ENCODE measurements at places on chromosomes 5 and 9.

GRCh38 chr5:90408571-90409317, 812 bp downstream of the CETN3 start:
- DNase-seq = peak; percentile 2

GRCh38 chr9:123345567-123345955, 10.4 kb upstream of the CRB2 start:
- no peak for DNase-seq

DNA sequence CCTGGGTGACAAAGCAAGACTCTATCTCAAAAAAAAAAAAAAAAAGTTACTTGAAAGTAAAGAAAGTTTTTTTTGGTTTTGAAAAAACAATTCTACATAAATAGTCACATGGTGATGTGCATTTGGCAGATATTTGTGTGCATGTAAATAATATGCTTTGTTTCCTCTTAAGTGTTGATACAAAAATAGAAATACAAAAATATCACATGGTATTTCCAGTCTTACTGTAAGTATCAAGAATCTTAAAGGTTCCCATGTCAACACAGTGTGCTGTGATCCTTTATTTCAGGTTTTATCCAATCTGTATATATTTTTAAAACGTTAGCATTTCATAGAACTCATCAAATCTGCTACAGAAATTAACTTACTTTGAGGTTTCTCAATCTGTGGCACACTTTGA, 521.9 kb downstream of the TLE4 start:
- no peak for DNase-seq

GRCh38 chr9:37284636-37285035, 137.9 kb upstream of the GRHPR start:
- peak; percentile 68 for DNase-seq

GRCh38 chr9:25648116-25648515, 30.1 kb downstream of the TUSC1 start:
- no peak for DNase-seq

- DNase-seq = no peak
These were observed 143.2 kb upstream of the PCA3 start for GRCh38 chr9:76620996-76621395.

GRCh38 chr5:74469234-74469994, 171.1 kb downstream of the ENC1 start:
- DNase-seq = no peak

- no peak for DNase-seq
These were observed 193.6 kb downstream of the SREK1 start for GRCh38 chr5:66337626-66338226.

GRCh38 chr5:127564002-127564769, 46.7 kb downstream of the PRRC1 start:
- peak; percentile 65 for DNase-seq

DNA sequence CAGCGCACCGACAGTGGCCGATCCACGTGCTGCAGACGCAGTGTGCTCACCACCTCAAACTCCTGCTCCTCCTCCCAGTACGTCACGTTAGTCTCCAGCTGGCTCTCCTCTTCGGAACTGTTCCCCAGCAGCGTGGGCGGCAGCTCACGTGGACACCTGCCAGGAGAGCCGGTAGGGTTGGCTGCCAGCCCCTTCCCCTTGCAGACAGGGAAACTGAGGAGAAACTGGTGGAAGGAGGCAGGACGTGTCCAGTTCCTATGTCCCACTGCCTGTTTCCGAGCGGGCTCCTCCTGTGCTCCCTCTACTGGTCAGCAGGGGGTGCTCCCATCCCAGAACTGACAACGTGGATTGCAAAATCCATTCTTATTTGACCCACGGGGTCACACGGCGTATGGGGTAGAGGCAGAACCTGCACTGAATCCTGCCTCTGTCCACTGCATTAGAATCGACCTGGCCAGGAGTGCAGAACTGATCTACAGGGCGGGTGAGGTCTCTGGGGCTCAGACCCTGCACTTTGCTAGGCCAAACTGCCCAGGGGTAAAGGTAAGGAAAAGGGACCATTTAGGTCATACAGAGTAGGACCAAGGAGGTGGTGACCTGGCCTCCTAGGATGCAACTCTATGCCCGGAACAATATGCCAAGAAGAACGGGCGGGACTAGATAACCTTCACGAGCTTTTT, 25.7 kb downstream of the PDGFRB start:
- peak; percentile 53 for DNase-seq

- DNase-seq = peak; percentile 82
These were observed 721 bp upstream of the MAML1 start for GRCh38 chr5:179731791-179732411.

DNA sequence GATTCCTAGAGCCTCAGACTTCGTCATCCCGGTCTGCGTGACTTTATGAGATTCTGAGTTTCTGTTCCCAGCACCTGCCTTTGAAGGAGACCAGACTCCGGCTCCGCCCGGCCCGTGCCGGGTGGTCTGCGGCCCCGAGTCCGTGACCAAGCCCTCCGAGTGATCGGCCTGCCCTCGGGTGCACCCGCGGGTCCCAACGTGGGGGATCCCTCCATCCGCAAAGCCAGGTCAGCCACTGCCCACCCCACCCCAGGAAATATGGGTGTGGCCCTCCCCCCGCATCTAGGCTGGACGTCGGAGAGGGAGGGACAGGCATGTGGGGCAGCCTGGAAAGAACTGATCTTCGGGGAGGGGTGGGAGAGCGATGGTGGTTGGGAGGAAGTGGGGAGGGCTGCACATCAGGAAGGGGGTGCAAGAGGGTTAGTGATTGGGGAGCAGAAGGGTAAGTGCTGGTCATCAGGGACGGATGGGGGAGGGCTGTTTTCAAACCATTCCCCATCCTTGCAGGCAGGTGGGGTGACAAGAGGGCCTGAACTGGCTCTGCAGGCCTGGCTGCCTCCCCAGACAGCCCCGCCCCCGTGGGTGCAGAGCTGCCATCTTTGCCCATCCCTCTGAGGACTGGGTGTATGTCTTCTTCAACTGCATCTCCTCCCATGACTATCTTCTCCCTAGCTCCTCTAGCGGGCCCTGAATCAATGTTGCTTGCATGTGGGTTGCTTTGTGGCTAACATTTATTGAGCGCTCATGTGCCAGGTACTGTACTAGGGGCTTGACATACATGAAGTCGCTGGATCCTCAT, 747 bp downstream of the LRSAM1 start:
- peak; percentile 31 for DNase-seq

- no peak for DNase-seq
These were observed 386.6 kb upstream of the RPS23 start for GRCh38 chr5:82664732-82665131.

DNA sequence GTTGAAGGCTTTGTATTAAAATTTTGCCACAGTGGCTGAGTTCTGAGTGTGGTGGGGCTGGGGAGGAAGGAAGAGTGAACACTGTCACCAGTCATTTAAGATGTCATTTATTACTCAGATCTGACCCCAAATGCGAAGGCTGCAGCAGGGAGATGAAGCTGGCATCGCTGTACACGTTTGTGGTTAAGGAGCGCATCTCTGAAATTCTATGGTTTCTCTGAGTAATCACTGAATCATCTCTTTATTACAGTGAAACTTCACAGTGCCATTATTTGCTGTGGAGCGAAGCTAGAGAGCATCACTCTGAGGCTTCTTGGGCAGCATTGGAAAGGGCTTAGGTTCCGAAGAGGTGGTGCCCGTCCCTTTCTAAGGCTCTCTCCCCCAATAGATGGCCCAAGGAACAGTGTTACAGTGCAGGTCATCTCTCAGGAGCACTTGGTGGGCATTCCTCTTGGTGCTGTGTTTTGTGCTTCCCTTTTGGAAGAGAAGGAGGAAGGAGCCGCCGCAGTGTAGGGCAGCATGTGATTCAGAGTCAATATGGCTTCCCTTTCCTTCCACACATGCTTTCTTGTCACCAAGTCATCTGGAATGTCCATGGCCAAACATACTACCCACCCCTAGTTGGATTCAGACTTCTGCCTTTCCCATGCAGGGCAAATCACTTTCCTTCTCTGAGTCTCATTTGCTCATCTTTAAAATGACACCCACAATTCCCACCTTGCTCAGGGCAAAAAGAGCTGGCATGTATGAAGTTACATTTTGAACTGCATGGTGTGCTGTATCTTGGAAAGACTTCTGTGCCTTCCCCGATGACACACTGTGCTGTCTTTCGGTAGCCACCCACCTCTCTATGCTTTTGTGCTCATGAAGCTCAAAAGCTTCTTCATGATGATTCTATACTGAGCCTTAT, 9.3 kb upstream of the TEX48 start:
- DNase-seq = peak; percentile 97

DNA sequence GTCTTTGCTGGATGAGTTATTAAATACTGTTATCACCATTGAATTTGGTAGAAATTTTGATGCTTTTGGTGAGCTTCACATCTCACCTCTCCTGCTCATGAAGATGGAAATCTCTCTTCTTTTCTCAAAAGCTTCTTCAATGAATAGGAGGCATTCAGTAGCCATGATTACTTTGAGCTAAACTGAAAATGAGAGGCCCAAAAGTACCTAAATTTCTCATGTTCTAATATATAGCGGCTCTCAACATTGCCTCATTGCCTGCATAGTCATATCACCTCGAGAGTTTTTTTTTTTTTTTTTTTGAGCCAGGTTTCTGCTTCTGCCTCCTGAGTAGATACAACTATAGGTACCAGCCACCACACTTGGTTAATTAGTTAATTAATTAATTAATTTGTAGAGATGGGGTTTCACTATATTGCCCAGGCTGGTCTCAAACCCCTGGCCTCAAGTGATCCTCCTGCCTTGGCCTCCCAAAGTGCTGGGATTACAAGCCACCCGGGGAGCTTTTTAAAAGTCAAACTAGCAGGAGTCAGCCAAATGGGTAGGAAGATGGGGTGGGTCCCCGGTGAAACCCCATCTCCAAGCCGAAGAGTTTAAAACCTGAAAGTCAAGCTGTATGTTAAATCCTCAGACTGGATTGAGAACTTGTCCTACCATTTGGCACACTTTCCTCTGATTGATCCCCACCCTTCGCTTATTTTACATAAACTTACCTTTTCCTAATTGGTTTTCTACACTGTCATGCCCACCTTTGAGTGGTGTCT, 169.0 kb downstream of the DOCK2 start:
- no peak for DNase-seq

DNA sequence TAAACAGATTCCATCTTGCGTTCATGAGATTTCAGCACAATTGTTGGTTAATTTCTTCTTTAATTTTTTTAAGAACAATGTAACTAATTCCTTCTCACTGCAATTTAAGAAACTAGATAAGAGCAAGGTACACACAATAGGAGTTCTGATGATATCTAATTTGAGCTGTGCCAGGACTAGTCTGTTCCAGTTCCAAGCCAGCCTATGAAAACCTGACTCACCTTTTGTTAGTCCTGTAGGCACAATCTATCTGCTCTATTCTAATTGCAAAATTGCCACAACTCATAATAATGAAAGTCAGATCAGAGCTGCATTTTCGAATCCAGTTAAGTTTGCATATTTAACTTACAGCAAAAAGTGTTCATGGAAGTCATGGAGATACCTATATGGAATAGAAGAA, 494.1 kb upstream of the TUSC1 start:
- DNase-seq = no peak

- DNase-seq = peak; percentile 86
These were observed 32.5 kb downstream of the OR1J1 start for GRCh38 chr9:122445155-122445749.

GRCh38 chr5:102663749-102664530, 91.2 kb upstream of the PAM start:
- DNase-seq = peak; percentile 57

GRCh38 chr9:115164511-115164974, 46.6 kb upstream of the TNC start:
- peak; percentile 84 for DNase-seq

- DNase-seq = no peak
These were observed 131.5 kb downstream of the ZNF608 start for GRCh38 chr5:124614836-124615385.

- DNase-seq = no peak
These were observed 48.2 kb upstream of the JAK2 start for GRCh38 chr9:4936823-4937222.

Measured in fibroblast of skin of right biceps (primary cell).